ENCODE measurements at places on chromosomes 2 and 18. TPM values are rescaled to one million over a fixed set of nuclear protein-coding genes. Genes with fewer than 3 reads are reported as not detected.

The UGT1A4 gene
- total RNA-seq, result not detected

DNA sequence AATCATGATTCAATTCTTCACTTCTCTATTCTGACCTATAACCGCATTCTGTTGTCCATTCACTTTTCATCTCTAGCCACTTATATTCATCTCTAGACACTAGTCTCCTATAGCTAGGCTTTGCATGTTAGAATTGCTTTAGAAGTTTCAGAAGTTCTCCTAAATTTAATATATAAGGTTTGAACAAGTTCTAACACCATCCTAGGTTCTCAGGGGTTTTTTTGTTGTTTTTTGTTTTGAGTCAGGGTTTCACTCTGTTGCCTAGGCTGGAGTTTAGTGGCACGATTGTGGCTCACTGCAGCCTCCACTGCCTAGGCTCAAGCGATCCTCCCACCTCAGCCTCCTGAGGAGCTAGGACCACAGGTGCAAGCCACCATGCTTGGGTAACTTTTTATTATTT is 19.9 kb downstream of the WDSUB1 start:
- DNase-seq, result no peak
- H3K4me3 ChIP-seq, result no peak overlapping the region
- no peaks in the 10 kb centered on the region for H3K4me1 ChIP-seq
- no peak overlapping the region for H3K27ac ChIP-seq

DNA sequence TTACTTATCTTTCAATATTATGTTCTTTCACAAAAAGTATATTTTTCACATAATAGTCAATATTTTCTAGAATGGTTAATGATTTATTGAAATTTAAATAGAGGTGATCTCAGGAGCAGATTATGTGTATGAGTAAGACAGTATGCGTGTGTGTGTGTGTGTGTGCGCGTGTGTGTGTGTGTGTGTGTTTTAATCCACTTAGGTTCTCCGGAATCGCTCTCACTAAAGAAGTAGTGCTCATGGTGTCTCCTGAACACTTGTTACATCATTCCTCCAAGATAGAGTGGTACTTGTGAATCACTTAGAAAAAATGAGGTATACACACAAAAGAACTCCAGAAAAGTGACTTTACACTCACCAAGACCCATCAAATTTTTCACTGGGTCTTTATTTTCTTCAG is 91.0 kb upstream of the KCNH7 start:
- H3K4me1 ChIP-seq, result no peaks in the 10 kb centered on the region
- no peaks in the 10 kb centered on the region for H3K27me3 ChIP-seq
- no peak for DNase-seq
- H3K4me3 ChIP-seq, result no peak overlapping the region
- H3K27ac ChIP-seq, result no peak overlapping the region
- no peaks in the 10 kb centered on the region for H3K36me3 ChIP-seq

DNA sequence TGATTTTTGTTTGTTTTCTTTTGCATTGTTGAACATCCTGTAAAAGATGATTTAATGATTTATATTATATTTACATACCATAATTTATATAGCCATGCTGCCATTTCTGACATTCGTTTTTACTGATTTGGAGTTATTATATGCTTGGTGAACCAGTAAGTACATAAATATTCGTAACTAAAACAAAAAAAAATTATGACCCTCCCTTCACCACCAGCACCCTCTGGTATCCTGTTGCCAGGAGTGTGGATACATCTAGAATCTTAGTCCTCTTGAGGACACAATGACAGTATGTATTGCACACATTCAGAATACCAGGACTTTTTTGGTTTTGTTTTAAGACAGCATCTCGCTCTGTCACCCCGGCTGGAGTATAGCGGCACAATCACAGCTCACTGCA is 43.9 kb upstream of the B3GNT7 start:
- no peak overlapping the region for H3K27ac ChIP-seq
- H3K4me3 ChIP-seq, result no peak overlapping the region
- DNase-seq, result no peak
- H3K27me3 ChIP-seq, result no peaks in the 10 kb centered on the region
- H3K4me1 ChIP-seq, result no peaks in the 10 kb centered on the region

DNA sequence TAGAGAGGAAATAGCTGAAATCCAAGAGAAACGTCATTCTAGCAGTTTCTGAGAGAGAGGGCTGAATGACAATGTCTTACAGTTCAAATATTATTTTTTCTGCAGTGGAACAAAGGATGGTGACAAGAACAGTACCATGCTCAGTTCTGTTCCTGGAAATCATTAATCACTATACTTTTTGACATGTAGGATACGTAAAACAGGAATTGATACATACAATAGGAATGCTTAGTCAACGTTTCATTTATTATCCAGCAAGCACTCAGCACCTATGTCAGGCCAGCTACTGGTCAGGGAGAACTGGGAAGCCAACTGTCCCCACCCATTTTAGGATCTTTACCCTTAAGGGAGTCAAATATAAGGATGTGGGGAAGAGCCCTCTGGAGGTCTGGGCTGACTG is 114.7 kb downstream of the DHRS9 start:
- no peaks in the 10 kb centered on the region for H3K27me3 ChIP-seq
- H3K4me3 ChIP-seq, result no peak overlapping the region
- DNase-seq, result no peak
- H3K4me1 ChIP-seq, result no peaks in the 10 kb centered on the region

The RGPD4 gene
- 0.53 TPM for total RNA-seq

DNA sequence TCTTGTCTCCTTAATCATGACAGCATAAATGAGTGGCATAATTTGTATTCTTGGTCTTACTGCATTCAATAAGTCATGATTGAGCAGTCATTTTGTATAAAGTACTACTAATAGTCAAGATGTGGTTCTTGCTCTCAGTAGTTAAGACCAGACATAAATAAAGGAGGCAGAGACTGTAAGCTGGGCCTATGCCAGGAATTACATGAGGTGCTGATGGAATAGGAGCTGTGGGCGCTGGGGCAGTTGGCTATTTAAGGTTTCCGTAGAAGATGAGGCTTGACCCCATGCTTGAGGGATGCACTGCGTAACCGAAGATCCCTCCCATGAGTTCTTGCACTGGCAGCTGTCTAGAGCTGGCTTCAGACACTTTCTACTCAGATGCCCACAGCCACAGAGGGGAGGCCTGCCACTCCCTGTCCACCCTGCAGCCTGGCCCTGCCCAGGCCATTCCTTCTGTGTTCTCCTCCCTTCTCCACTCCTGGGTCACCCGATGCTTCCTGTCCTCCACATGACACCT is 150.9 kb upstream of the REV1 start:
- H3K36me3 ChIP-seq, result no peaks in the 10 kb centered on the region
- H3K27ac ChIP-seq, result no peak overlapping the region
- H3K4me1 ChIP-seq, result no peaks in the 10 kb centered on the region
- no peaks in the 10 kb centered on the region for H3K27me3 ChIP-seq
- no peak for DNase-seq

GRCh38 chr2:15560140-15560987 is 770 bp downstream of the NBAS start:
- no peaks in the 10 kb centered on the region for H3K27me3 ChIP-seq
- peaks cover 13% of the 10 kb centered on the region for H3K36me3 ChIP-seq
- H3K27ac ChIP-seq, result no peak overlapping the region
- H3K4me1 ChIP-seq, result peaks cover 13% of the 10 kb centered on the region

The GALNT5 gene
- total RNA-seq, result not detected

DNA sequence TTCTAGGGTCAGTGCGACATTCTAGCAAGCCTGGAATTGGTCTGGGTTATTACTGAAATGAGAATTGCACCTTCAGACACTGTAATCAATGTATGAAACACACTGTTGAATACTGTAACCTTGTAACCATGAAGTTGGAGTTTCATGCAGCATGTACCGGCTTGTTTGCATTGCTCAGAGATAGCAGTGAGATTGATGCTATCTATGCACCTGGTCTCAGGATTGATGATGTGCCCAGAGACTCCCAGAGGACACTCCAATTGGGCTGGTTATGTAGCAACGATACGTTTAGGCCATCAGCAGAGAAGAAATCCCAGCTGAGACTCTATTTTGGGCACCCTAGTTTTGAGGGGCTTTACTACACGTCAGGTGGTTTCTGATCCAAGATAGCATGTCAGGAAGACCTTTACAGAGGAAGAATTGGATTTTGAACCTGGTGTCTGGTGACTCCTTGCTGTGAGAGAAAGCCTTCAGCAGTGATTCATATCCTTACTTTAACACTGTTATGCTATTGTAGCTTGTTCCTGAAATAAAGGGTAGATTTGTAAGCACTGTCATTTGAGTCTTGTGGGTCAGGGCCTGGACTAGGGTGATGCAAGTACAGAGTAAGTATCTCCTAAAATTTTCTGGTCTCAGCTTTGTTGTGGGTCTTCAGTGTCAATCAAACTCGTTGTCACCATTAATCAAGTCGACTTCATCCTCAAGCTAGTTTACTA is 305.1 kb upstream of the GULP1 start:
- no peak overlapping the region for H3K4me3 ChIP-seq
- no peaks in the 10 kb centered on the region for H3K27me3 ChIP-seq
- no peak overlapping the region for H3K27ac ChIP-seq
- no peaks in the 10 kb centered on the region for H3K36me3 ChIP-seq

DNA sequence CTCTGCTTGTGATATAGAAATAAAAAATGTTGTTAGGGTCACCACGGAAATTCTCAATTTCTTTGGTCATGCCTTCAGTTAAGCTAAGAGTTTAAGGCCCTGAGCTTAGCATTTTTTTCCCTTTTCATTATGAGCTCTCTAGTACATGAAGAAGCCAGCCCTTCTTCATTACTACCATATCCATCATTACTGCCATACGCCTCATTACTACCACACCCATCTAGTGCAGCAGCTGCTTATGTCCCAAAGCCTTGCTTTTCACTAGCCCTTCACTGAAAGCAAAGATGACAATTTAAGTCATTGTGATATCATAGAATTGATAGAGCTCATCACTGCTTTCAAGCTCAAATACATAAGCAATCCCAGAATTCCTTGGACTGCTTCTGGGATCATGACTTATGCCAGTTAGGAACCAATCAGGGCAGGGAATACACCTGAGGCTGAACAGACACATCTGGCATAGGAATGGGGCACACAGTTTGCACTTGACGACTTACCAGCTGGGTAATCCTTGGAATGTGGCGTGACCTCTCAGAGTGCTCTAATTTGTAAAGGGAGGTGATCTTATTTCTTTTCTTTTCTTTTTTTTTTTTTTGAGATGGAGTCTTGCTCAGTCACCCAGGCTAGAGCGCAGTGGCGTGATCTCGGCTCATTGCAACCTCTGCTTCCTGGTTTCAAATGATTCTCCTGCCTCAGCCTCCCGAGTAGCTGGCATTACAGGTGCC is 40.3 kb downstream of the SOWAHC start:
- H3K4me1 ChIP-seq, result no peaks in the 10 kb centered on the region
- no peaks in the 10 kb centered on the region for H3K27me3 ChIP-seq
- H3K27ac ChIP-seq, result no peak overlapping the region

DNA sequence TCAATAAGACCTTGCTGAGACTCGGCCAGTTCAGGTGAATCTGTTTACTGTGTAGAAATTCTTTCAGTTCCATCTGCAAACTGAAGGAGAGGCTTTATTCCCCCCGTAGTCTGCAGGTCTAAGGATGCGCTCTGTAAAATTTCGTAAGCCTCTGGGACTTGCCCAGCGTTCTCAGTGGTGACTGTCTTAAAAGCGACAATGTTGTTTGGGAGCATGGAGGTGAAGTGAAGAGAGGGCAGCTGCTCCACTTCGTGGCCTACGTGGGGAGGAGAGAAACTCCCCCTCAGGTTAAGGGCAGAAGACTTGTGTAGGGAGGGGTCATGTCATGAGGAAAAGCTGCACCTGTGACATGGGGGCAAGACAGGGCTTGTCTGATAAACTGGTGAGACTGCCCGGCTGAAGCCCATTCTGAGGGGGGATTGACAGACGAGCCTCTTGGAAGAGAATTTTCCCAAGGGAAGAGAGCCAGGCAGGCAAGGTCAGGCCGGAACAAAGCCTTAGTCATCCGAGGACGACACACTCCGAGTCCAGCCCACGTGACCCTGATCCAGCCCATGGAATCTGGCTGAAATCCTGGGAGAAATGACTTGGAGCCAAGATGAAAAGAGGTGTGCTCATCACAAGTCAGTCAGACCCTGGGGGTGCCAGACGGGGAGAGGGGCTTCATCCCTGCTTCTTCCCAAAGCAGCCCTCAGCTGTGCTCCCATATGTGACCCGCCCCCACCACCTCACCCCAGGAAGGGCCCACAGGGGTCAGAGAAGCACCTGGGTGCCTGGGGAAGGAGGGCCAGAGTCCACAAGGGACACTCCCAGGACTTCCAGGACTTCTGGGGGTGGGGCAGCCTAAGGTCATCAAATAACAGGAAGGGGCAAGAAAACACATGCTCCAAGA is 88.5 kb upstream of the SH3BP4 start:
- H3K4me1 ChIP-seq, result no peaks in the 10 kb centered on the region
- no peak for DNase-seq
- H3K36me3 ChIP-seq, result no peaks in the 10 kb centered on the region
- H3K27me3 ChIP-seq, result no peaks in the 10 kb centered on the region
- H3K27ac ChIP-seq, result no peak overlapping the region

The LDLRAD4 gene
- total RNA-seq, result 51.9 TPM

- peaks cover 59% of the 10 kb centered on the region for H3K4me1 ChIP-seq
- H3K4me3 ChIP-seq, result peak overlapping the region; percentile 24
- DNase-seq, result no peak
- no peaks in the 10 kb centered on the region for H3K36me3 ChIP-seq
These were observed 23.2 kb upstream of the ACVR1 start for GRCh38 chr2:157899125-157899839.

- H3K4me3 ChIP-seq, result no peak overlapping the region
- no peak overlapping the region for H3K27ac ChIP-seq
- no peaks in the 10 kb centered on the region for H3K4me1 ChIP-seq
- no peaks in the 10 kb centered on the region for H3K36me3 ChIP-seq
- H3K27me3 ChIP-seq, result no peaks in the 10 kb centered on the region
These were observed 157.5 kb upstream of the LMAN1 start for GRCh38 chr18:59516356-59517155.

Data from CD4-positive, alpha-beta T cell (primary cell).